ENCODE measurements at places on chromosomes 1 and 21.

DNA sequence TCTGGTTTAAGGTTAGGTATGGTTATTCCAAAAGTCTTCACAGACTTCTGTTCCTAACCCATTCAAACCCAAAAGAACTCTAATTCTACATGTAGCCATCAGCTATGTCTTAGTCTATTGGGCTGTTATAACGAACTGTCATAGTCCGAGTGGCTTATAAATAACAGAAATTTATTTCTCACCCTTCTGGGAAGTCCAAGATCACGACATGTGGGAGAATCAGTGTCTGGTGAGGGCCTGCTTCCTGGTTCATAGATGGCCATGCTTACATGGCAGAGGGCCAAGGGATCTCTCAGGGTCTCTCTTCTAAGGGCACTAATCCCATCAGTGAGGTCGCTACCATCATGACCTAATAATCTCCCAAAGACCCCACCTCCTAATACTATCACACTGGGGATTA lies 103.0 kb upstream of the PPP2R5A start:
- no peak for DNase-seq

DNA sequence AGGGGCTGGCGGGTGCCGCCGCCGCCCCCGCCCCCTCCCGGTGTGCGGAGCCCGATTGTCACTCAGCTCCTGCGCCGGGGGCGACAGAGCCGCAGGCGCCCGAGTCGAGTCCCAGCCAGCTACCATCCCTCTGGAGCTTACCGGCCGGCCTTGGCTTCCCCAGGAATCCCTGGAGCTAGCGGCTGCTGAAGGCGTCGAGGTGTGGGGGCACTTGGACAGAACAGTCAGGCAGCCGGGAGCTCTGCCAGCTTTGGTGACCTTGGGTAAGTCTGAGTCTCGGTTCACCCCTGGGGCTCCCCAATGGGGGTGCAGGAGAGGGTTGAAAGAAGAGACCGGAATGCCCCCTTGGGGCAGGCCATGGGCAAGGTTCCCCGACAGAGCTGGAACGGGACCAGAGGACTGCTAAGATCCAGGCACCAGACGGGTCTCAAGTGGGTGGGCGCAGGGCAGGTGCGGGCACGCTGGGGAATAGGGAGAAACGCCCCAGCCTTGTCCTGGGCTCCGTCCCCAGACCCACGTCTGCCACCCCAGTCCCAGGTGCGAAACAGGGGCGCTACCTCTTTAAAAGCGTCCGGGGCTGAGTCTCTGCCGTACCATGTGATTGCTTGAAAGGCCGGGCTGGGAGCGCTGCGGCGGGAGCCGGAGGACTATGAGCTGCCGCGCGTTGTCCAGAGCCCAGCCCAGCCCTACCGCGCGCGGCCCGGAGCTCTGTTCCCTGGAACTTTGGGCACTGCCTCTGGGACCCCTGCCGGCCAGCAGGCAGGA lies at the start of gene ADORA1:
Gene ADORA1, plus strand, starts transcription at position 61 of the 765 bp plus-strand sequence. CDS start 1,116 bp downstream, outside the sequence.
- DNase-seq, result no peak

DNA sequence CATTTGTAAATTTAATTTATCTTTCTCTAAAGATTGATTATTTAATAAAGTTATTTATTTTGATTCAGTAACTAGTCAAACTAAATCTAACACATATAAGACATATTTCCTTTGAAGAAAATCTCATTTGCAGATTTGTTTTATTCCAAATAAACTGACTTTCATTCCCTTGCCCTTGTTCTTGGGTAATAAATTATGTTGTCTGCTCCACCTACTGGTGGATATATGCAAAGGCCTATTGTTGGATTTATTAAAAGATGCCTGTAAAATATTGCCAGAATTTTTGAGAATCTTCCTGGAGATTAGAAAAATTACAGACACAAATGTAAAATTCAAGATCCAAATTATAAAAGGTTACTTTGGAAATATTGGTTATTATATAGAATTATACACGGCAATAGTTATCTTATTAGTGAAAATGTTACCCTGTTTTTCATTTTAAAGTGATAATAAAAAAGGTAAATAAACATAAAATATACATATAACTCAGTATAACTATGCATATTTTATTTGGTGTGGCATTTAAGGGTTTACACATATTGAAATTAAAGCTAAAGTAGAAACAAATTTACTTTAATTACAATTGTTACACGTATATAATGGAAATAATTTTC lies 116.1 kb downstream of the SPATA17 start:
- DNase-seq, result no peak

- DNase-seq, result no peak
Observed at GRCh38 chr1:34479731-34480130, 275.1 kb upstream of the GJB5 start.

DNA sequence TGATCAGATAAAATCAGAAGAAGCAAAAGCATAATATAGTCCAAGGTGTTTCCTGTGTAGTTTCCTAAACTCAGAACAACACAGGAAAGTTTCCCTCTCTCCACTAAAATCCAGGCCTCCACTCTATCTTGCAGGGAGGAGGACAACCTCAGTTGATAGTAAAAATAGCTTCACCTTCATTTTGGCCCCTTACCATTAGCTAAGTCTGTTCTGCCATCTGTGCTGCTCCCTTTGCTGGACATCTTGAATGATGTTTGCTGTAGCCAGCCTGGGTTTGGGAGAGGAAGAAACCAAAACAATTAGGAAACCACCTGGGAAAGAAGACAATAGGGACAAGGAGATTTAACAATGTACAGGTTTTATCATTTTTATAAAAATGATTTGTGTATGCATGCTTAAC lies 18.6 kb downstream of the DCAF8 start:
- no peak for DNase-seq

DNA sequence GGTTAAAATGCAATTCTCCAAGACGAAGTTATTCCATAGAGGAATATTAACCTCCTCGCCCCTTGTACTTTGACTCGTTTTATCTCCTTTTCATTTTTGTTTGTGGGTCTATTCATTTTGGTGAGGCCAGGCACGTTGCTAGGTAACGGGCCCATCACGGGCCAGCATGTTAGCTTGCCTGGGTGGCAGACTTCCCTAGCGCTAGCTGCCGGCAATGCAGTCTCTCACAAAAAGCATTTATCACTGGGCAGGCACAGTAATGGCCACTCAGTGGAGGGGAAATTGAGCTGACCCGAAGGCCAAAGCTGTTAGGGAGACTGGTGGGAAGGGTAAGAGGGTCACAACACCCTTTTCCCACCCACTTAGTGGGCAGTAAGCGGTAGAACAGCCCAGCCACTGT lies 234.4 kb upstream of the FOXD3 start:
- DNase-seq, result no peak

DNA sequence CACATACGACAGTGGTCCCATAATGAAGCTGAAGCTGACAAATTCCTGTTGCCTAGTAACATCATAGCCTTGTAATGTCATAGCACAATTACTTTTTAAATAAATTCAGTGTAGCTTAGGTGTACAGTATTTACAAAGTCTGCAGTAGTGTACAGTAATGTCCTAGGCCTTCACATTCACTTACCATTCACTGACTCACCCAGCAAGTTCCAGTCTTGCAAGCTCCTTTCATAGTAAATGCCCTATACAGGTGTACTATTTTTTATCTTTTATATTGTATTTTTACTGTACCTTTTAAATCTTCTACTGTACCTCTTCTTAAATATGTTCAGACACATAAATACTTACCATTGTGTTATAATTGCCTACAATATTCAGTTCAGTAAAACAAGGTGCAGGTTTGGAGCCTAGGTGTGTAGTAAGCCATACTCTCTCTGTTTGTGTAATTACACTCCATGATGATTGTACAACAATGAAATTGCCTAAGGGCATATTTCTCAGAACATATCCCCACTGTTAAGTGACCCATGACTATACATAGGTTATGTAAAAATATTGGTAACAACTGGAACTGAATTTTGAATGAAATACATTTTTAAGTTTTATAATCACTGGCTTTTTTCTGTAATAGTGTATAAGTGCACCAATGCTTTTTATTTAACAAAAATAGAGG lies 33.5 kb upstream of the ADAM30 start:
- no peak for DNase-seq

DNA sequence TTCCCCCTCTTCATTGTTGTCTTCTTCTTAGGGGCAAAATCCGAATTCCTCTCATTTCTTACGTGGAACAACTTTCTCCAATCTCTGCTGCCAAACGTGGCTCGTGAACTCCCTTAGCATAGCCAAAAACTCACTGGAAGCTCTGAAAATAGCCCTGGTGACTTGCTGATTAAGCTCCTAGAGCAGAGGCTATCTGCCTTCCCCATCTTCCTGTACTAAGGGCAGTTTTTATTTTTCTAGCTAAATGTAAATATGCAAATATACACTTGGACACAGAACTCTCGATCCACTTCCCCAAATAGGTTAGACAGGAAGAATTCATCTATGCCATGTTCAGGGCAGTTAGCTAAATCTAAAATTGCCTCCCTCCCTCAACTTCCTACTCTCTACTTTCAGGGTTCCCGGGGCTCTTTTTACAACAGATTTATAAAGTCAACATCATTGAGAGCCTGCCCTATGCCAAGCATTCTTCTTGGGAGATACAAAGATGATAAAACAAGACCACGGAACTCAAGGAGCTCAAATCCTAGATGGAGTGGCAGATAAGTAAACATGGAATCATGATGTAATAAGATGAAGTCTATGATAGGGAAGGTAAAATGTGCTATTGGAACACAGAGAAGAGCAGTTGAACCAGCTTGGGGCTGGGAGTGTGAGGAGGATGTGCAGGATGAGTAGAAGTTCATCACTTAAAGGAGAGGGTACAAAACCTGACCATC lies 59.4 kb upstream of the FMOD start:
- no peak for DNase-seq

- DNase-seq, result no peak
Observed at GRCh38 chr21:38307771-38308531, 51.2 kb downstream of the KCNJ15 start.

DNA sequence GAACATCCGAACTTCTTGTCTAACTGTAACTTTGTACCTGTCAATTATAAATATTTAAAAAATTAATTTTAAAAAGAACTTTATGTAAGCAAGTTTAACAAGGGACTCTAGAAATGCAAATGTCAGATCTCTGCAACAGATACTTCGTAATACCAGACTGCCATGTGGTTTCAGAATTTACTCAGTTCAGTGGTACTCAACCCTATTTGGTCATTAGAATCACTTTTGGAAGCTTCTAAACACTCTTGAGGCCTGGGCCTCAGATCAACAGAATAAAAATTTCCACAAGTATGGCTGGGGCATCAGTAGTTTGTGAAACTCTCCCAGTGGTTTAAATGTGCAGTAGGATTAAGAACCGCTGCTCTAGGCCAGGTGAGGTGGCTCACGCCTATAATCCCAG lies 139.5 kb upstream of the SMYD2 start:
- no peak for DNase-seq

- DNase-seq, result no peak
Observed at GRCh38 chr1:229848752-229849677, 218.0 kb upstream of the GALNT2 start.

GRCh38 chr1:47059376-47059775 lies 7.7 kb upstream of the CYP4Z1 start:
- DNase-seq, result no peak

DNA sequence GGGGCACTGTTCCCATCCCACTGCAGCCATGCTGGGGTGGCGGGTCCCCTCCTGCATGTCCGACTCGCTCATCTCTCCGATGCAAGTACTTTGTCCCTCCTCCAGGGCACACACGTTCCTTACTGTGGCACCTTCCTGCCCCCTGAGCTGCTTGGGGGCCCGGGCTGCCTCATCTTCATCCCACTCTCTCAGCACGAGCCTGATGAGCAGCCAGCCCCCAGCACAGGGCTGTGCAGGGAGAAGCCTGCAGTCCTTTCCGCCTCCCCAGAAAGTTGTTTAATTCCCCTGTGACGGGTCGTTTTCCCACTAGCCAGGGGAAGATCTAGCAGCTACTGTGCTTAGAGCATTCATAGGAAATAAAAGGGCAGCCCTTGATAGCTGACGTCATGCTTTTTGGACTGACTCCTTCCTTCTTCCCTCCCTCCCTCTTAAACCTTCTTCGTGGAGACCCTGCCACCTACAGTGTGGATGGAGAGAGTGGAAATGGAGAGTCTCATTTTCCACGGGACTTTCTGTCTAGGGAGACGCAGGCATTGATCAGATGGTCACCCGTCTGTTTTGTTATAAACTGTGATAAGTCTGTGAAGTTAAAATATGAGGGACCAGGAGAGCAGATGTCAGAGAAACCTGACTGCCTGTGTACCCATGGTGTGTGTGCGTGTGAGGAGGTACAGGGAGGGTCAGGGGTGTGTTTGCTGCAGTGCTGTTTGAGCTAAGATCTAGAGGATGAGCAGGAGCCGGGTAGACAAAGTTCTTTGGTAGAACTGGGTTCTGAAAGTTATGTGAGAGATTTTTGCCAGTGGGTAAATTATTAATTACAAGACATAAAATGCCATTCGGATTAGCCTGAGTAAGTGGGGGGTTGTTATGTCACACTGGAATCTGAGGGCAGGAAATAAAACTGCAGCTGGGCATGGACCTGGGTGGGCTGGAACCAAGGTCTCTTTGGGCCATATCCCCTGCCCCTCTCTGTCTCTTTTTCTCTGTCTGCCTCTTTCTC lies 34.3 kb downstream of the GPR137B start:
- no peak for DNase-seq

DNA sequence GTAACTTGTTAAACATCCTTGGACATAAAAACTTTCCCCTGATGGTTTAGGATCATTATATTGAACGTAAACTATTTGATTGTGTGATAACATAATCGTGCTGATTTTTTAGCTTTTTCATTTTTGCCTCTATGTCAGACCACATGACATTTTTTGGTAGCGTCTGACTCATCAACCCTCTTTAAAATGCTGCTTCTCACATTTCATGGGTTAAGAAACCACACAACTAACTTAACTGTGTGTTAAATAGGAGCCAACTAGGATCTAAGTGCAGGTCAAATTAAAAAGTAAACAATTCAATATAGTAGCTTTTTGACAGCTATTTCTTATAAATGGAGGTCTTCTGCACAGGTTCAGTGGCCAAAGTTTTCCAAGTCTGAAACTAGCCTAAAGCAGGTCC lies 9.8 kb downstream of the BTG3 start:
- DNase-seq, result no peak

DNA sequence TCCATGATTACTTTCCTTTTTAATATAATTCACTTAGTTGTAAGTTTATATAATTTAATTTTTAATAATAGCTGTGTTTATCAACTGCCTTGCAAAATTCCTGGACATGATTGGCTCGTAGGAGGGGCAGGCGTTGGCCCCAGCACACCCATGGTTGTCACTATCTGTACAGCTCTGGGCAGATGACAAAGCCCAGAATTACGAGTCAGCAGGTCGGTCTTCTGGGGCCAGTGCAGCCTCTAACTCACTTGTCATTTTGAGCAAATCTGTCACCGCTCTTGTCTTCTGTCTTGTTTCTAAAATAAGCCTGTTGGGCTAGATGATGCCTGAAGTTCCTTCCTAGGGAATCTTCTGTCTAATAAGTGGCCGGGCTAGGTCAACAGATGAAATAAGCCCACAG lies 21.4 kb upstream of the LRRC38 start:
- DNase-seq, result no peak

GRCh38 chr21:38784458-38785266 lies 21.1 kb upstream of the ETS2 start:
- DNase-seq, result no peak

GRCh38 chr1:14300991-14301703 lies 297.3 kb upstream of the KAZN start:
- no peak for DNase-seq

- DNase-seq, result peak; percentile 37
Observed at GRCh38 chr1:89085781-89086180, 20.8 kb upstream of the GBP1 start.

All from CD4-positive, alpha-beta T cell (primary cell).